Stimulated activated CD8-positive, alpha-beta memory T cell treated with anti-CD3 and anti-CD28 coated beads, Interleukin-4, amount 100 ng/mL, for 1 hour (primary cell): ENCODE measurements at places on chromosomes 1 and 21.

GRCh38 chr21:38769191-38769780 is 36.4 kb upstream of the ETS2 start:
- no peak for DNase-seq

- DNase-seq, result no peak
These were observed 157.1 kb upstream of the NRIP1 start for GRCh38 chr21:15221799-15222386.

- no peak for DNase-seq
These were observed 186.9 kb upstream of the ADGRL2 start for GRCh38 chr1:81613803-81614202.

GRCh38 chr21:30831194-30831765 is 1.7 kb upstream of the KRTAP7-1 start:
- DNase-seq, result no peak

DNA sequence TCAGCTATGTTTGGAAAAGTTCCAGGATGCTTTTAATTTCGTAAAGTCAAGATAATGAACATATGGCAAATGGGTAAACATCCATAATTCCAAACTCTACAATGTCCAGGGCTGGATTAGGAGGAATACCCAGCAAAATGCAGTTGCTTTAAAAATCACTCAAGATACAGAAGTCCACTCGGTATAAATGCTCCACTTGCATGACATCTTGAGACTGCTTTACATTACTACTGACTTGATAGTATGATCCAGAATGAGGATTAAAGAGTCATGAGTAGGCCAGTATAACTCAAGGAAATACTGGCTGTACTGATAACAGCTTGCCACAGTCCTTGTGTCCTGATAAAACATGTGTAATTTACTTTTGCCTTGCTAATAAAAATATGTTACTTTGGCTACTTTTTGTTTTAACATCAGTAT is 58.3 kb upstream of the ANGPTL3 start:
- DNase-seq, result no peak

GRCh38 chr1:3105167-3105863 is 36.3 kb downstream of the PRDM16 start:
- DNase-seq, result no peak

DNA sequence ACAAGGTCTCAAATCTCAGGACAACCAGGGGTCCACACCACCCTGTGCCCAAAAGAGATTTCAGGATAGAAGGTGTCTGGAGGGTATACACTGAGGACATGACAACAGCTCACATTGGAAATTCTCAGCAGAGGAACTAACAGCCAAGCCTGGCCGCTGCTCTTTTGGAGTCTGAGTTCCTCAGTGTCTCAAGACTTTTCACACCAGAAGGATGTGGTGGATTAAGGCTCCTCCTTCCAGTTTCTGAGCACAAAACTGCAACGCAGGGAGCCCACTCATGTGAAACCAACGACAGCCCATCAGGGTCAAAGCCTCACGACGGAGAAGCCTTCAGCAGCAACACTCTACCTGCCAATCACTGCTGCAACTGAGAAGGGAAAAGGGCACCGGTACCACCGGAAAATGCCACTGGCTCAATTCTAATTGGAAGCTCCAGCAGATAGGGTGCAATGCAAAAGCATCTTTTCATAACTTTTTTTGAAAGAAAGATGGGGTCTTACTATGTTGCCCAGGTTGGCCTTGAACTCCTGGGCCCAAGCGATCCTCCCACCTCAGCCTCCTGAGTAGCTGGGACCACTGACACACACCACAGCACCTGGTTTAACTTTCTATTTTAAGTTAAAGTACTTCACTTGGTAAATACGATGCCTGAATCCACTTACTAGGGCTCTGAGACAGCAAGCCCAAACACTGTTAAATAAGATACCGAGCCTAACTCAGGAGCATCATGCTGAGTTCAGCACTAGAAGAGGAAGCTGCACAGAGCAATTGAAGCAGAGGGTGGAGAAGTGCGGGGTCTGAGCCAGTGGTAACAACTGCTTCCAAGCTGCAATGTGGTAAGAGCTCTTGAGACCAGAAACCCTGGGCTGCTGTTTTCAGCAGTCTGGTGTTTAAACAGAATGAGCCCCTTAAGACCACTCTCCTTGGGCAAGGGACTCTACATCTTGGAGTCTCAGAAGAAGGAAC is 7.8 kb downstream of the CAPZB start:
- DNase-seq, result no peak

DNA sequence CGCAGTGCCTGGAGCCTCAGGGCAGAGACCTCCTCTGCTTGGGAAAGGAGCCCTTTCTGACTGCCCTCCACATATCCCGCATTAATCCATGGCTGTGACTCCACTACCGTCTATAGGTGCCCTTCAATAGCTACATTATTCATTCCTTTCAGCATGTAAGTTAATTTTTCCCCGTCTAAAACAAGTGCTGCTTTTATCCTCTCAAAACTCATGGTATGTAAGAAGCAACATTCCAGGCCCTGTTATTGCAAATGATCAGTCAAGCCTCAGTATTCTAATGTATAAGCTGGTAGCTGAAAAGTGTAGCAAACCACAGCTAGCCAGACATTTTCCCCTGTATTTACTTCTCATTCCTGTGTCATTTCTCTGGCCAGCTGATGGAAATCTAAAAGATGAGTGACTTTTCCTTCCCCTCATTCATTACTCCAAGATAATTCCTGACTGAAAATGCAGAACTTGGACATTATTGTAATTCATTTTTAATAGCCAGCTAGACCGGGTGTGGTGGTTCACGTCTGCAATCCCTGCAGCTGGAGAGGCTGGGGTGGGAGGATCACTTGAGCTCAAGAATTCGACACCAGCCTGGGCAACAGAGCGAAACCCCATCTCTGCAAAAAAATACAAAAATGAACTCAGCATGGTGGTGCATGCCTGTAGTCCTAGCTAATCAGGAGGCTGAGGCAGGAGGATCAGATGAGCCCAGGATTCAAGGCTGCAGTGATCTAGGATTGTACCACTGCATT is 88.5 kb upstream of the SOD1 start:
- no peak for DNase-seq
